Stimulated activated CD4-positive, alpha-beta T cell treated with anti-CD3 and anti-CD28 coated beads, Interleukin-1b, Interleukin-23, amount 100 ng/mL, for 48 hours (primary cell): ENCODE measurements at places on chromosomes 12 and 14.

DNA sequence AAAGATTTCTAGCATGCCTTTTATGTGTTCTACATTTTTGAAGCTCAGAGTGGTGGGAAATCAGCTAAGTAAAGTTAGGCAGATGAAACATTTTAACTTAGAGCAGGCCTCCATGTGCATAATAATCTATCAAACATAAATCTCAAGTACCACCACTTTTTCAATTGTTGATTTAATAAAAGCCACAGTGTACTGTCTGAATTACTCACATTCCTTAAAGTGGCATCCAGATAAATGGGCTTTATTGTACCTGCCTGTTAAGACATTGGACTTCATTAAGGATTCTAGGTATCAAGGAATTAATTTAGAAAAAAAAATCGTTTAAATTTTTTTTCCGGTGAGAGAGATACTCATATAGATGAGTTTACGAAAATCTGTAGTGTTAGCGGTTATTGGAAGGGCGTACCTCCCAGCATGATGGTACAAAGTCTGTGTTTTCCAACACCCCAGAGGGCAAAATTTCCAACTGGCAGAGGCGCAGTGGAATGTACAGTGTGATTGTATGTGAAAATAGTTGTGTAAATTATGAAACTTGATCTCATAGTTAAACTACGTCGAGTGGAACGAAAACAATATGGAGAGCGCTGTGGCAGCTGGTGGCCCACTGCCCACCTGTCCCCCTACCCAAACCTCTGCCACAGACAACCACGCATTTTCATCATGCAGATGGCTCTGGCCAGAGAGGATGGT, 25.0 kb downstream of the ELK3 start:
- DNase-seq, result no peak

GRCh38 chr12:51386351-51386750, 4.9 kb downstream of the GALNT6 start:
- DNase-seq, result no peak

- DNase-seq, result no peak
These were observed 39.8 kb downstream of the SLC24A4 start for GRCh38 chr14:92362781-92363235.

GRCh38 chr14:92783813-92784431, 10.2 kb upstream of the GOLGA5 start:
- DNase-seq, result no peak

DNA sequence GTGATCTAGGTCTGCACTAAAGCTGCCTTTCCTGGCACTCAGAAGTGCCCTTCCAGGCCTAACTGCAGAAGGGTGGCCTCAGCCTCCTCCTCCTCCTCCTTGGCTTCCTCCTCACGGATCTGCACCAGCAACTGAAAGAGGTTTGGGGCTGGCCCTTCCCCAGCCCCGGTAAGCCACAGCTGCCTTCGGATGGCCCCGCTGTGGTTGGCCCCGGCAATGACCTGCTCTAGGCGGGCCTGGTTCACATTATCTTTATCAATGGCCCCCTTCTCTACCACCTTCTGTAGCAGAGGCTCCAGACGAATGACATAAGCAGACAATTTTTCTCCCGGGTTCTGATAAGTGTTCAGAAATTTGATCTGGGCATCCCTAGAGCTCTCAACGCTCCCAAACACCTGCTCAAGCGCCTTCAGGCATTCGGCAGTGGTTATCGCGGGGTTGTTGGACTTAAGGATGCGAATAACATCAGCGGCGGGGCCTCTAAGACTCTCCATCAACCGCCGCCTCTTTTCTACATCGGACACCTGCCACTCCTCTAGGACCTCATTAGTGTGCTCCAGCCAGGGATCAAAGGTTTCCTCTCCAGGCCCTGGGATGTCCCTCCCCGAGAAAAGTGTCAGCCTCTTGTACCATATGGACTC, 1.5 kb downstream of the PNMA1 start:
- DNase-seq, result peak; percentile 46

GRCh38 chr14:68815298-68816182, 22.7 kb upstream of the ZFP36L1 start:
- no peak for DNase-seq
